ENCODE measurements at places on chromosomes 1 and 21.

DNA sequence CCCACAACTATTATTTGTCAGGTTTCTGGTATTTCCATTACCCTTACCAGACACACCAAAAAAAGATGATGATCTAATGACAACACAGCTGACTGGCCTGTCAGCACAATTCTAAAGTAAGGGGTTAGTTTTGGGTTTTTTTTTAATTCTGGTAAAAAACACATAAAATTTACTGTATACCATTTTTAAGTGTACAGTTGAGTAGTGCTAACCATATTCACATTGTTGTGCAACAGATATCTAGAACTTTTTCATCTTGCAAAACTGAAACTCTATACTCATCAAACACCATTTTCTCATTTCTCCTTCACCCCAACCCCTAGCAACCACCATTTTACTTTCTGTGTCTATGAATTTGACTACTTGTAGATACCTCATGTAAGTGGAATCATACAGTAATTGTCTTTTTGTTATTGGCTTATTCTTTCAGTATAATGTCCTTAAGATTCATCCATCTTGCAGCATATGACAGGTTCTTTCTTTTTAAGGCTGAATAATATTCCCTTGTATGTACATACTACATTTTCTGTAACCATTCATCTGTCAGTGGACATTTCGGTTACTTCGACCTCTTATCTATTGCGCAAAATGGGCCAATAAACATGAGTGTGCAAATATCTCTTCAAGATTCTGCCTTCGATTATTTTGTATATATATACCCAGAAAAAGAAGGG lies 29.8 kb downstream of the ARNT start:
- no peak for DNase-seq

GRCh38 chr1:220487297-220487820 lies 40.6 kb upstream of the MARK1 start:
- no peak for DNase-seq

DNA sequence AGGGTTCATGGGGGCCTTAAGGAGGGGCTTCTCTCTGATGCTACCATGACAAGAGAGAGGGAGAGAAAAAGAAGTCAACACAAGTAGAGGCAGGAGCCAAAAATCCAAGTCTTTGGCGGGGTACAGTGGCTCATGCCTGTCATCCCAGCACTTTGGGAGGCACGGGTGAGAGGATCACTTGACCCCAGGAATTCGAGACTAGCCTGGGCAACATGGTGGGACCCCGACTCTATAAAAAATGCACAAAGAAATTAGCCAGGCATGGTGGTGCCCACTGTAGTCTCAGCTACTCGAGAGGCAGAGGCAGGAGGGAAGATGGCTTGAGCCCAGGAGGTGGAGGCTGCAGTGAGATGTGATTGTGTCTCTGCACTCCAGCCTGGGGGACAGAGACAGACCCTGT lies 8.7 kb downstream of the PLA2G5 start:
- DNase-seq = no peak

GRCh38 chr1:97632776-97633175 lies 288.1 kb downstream of the DPYD start:
- DNase-seq = no peak

GRCh38 chr1:214282630-214283242 lies 1.8 kb downstream of the SMYD2 start:
- no peak for DNase-seq

DNA sequence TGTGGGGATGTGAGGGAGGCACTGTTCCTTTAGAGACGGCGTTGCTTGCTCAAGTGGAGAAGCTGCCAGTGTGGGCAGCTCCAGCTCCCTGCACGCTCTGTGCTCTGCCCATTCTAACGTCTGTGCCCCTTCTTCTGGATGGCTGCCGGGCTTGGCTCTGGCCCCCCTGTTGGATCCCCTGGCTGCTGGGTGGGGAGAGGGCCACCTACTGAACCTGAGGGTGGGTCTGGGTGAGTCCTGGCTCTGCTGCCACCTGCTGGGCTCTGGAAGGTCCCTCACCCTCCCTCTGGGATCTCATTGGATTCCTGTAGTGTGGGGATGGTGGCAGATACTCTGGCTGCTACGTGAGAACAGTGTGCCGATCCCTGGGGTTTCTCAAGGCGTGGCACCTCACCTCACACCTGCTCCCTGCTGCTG lies 5.0 kb downstream of the PFKL start:
- peak; percentile 9 for DNase-seq

GRCh38 chr1:29417971-29418370 lies 181.6 kb downstream of the PTPRU start:
- DNase-seq = no peak

- DNase-seq = no peak
These were observed 54.9 kb downstream of the WDR64 start for GRCh38 chr1:241706967-241707366.

DNA sequence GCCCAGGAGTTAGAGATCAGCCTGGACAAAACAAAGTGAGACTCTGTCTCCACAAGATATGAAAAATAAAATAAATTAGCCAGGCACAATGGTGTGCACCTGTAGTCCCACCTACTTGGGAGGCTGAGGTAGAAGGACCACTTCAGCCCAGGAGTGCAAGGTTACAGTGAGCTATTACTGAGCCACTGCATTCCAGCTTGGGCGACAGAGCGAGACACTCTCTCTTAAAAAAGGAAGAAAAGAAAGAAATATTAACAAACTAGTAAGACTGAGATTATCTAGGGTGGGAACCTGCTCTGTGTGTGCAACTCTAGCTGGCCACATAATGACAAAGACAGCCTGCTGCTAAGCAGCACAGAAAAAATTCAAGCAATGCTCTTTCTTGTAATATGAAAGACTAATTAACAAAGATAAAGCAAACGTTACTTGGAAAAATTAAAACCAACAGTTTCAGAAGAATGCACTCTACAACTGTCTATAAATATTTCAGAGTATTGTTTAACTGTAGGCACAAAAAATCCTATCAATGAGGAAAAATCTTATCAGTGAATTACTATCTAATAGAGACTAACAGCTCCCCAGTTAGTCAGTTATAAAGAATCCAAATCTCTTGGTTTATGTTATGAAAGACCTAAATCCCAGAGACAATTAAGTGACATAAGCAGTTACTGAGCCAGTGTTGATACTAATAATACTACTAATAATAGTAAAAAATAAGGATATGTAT lies 74.5 kb downstream of the ENAH start:
- DNase-seq = no peak

GRCh38 chr1:211965108-211965805 lies 70.1 kb downstream of the INTS7 start:
- DNase-seq = no peak

- no peak for DNase-seq
These were observed 26.5 kb downstream of the RIPPLY3 start for GRCh38 chr21:37032877-37033471.

DNA sequence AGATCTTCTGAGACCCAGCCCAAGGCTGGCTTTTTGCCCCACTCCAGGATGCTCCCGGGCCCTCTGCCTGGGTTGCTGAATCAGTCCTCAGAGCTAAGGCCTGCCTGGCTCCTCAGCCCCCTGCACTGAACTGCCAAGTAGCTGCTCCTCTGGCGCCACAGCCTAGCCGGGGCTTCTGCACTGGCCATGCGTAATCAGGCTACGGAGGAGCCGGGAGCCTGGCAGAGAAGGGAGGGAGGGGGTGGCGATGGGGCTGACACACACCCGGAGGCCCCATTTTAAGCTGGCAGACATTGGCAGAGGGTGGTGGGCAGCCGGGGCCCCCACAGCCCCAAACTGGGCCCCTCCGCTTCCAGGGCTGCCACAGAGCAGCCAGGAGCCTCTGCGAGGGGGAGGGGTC lies 38.7 kb downstream of the ALPL start:
- DNase-seq = no peak

DNA sequence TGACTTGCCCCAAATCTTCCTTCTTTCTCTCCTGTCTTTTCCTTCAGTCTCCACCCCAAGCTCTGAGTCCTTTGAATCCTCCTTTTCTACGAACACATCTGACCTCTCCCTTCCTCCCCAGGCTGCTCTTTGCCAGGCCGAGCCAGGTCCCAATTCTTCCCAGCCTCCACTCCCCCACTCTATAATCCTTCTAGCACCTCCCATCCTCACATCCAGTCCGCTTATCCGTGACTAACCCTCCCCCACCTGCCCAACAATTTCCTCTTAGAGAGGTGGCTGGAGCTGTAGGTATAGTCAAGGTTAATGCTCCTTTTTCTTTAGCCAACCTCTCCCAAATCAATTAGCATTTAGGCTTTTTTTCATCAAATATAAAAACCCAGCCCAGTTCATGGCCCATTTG lies 9.5 kb upstream of the HPDL start:
- DNase-seq = no peak

DNA sequence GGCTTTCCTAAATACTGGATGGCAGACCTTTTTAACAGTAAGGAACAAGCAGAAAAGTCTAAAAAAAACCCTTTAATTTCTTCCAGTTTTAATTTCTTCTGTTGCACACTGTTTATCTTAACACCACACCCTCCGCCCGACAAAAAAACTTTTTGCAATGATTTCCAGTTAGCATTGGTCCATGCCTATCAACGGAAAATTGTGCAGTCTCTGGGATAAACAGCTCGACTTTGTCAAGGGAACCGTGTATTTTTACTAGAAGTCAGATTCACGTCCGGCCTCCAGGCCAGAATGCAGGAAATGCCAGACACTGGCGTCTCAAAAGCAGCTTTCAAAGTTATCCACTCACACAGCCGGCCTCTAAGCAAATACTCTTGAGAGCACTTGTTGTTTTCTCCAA lies 378 bp upstream of the NUP210L start:
- no peak for DNase-seq

DNA sequence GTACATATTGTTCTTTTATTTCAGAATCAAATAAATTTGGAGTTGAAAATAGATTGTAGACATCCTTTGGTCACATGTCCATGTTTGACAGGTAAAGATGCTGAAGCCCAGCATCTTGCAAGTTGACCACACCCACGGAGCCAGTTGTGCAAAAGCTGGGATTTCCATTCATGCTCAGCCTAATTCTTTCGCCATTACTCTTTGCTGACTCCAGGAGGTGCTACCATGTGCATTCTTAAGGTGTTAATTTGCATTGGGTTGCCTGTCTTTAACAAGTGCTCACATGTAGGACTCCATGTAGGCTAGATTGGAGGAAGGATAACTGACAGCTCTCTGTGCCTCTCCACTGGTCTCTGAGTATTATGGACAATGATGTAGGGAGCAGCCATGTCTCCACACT lies 660.7 kb downstream of the LMO4 start:
- DNase-seq = no peak

- no peak for DNase-seq
These were observed 351.9 kb downstream of the ADGRL2 start for GRCh38 chr1:82152356-82153271.

- DNase-seq = peak; percentile 92
These were observed 149.0 kb downstream of the TGFBR3 start for GRCh38 chr1:91736715-91737615.

GRCh38 chr1:56397811-56398231 lies 181.5 kb downstream of the PLPP3 start:
- DNase-seq = no peak

DNA sequence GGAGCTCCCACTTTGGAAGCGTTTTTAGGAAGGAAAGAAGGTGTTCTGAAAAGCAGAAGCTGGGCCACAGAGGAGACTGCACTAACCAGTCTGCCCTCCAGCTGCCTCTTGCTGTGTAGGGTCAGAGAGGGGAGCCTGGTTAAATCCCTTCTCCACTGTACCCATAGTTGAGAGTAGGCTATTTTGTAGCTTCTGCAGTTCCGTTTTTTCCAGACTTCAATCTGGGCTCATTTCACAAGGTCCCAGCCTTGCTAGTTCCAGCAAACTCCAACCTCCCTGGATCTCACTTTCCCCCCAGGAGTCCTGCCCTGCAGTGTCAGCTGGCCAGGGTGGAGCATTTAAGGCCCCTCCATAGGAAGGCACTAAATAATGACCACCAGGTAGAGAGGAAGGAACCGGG lies 11.0 kb downstream of the TNN start:
- DNase-seq = no peak

DNA sequence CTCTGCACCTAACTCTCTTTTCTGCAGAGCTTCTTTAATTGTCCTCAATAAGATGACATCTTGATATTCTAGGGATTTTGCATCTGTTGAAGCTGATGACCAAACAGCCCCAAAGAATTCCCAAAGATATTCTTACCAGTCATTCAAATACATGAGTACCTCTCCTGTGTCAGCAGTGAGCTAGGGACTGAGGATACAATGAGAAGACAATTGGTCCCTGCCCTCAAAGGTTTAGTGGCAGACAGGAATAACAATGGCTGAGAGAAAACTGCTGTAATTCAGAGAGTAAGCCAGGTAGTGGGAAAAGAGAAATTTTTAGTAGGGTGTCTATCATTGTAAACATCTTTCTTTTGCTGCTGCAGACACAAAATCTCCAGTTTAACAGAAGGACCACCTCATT lies 5.9 kb downstream of the MCOLN3 start:
- no peak for DNase-seq

DNA sequence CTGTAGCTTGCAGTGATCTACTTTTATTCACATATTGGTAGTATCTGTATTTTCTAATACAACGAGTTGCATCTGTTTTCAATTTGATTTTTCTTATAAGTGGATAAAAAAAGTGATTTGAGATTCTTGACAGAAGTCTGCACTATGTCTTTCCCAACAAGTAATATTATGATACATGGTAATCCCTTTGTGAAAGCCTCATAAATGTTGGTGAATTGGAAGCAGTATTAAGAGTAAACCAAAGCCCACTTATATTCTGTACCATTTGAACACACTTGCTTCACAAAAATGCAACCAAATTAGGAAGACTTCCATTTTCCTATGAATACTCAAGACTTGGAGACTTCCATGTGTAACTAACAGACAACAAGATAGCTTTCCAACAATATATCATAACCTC lies 172.0 kb downstream of the HMCN1 start:
- DNase-seq = no peak

DNA sequence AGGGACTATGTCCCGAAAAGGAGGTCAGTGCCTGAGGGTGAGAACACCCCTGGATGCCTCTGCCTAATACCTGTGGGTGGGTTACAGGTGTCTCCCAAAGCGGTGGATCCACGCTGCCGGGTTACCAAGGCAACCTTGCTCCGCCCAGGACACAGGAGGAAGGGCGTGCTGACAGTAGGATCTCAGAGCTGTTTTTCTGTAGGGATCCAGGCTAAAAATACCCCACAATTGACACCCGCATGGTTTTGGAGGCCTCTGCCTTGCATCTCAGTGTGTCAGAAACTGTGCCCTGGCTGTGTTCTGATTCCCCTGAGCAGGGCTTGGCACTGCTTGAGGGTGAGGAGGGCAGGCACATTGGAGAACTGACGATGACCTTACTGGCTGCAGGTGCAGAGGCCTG lies 118.0 kb downstream of the IER5 start:
- DNase-seq = no peak
